ENCODE measurements at places on chromosomes 12 and 14.
A peak's percentile ranks its signal among the peaks of the same experiment; 100 is the strongest.

DNA sequence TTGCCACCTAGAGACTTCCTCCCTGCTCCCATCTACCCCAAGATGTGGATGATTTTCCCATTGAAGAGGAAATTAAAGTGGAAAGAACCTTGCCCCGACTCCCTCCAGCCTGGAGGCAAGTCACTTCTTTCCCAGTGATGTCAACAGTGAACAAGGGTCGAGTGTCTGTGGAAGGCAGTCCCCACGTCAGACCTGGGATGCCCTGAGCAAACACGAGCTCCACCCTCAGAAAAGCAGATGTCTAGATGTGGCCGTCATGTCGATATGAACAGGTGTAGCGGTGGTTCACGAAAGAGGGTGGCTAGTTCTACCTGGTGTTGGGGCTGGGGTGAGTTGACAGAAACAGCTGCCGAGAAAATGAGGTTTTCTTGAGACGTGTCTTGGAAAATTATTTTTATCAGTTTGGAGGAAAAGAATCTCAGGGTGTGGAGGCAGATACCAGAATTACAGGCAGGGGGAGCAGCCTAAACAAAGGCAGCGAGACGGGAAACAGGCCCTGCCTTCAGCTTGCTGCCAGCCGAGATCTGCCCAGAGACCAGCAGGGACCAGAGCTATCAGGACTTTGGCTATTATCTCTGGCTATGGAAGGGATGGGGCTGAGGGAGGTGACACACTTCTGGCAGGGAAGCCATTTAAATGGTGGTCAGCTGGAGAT, 25.9 kb downstream of the SYNDIG1L start:
- peak; percentile 32 for DNase-seq

- no peak for DNase-seq
These were observed 139.7 kb downstream of the RIMBP2 start for GRCh38 chr12:130576371-130576816.

DNA sequence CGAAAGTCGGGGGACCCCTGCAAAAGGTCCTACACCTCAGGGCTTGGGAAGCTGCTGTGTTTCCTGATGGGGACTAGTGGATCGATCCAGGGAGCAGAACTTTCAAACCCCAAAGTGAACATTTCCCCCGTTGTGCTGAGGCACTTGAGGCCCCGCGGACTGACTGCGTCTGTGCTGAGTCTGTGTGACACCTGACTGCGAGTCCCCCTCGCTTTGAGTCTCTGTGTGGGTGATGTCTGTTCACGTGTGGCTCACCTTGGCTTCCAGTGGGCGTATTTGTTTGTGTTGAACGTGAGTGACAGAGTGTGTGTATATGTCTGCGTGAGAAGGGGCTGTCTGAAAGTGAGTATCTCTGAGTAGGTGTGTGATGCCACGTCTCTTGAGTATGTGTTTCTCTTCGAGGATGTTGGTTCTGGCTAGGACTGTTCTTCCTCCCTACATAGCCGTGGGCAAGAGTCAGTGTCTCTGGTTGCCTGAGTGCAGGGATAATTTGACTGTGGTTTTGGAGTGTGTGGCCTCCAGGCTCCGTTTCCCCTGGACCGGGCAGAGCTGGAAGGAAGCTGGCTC, 1.3 kb downstream of the TEAD4 start:
- peak; percentile 43 for DNase-seq

- peak; percentile 79 for DNase-seq
These were observed 51.4 kb downstream of the C14orf132 start for GRCh38 chr14:96090441-96091148.

DNA sequence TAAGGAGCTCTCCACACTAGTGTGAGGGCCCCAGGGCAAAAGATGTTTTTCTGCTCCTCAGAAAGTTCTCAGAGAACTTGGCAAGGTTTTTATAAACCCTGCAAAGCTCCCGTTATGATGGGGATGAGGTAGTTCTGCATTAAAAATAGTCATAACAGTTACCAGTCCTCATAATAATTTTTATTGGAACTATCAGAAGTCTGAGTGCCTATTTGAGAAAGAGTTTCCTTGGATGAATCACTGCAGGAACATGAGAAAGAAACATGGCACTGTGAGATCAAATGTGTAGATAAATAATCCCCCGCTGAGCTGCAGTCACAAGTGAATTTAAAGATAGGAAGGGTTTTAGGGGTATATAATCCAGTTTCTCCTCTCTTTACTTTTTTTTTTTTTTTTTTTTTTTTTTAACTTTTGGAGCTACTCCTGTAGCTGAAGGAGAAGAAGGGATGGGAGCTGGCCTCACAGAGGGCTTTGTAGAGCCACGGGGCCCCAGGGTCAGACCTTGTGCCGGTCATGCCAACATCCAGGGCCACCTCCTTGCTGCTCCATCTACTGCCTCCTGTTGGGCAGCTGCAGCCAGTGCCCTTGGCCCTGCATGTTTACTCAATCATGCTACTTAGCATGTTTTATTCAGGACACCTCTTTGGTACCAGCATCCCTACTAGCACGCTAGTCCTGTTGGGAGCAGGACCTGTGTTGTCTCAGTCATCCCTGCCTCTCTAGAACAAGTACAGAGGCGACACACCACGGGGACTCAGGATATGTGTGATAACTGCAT, 39.5 kb downstream of the EVL start:
- DNase-seq, result no peak

All from AG08395 (cell line).